ENCODE measurements at places on chromosomes 11 and 22.

DNA sequence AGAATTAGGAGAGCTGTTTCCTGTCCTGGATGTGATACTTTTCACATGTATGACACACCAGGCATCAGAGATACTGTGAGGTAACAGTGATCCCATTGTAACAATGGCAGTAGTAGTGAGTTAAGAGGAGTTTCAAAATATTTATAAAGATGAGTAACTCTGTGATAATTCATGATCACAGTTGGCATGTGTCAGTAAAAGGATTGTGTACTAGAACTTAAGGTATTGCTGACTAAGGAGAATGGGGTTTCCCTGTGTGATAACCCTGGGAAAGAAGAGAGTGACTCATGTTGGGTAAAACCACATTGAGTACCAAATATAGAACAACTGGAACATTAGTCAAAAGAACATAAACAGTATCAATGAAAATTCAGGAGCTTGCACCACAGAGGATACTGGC lies 22.9 kb upstream of the SLC5A1 start:
- peak; percentile 42 for DNase-seq

DNA sequence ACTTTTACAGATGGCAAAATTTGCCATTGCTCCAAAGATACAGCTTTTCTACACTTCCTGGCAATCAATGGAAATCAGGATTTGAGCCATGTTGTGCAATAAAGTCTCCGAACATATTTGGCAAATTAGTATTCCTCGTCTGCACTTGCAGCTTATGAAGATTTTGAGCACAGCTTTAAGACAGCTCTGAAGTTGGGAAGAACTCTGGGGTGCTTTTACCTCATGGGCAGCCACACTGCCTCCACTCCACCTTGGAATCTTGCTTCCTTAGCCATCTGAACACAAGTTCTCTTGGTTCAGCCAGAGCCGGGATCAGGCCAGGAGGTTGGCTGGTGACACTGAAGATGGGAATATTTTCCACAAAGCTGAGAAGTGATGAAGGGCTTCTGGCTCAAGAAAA lies 191.2 kb downstream of the CWF19L2 start:
- DNase-seq: no peak

DNA sequence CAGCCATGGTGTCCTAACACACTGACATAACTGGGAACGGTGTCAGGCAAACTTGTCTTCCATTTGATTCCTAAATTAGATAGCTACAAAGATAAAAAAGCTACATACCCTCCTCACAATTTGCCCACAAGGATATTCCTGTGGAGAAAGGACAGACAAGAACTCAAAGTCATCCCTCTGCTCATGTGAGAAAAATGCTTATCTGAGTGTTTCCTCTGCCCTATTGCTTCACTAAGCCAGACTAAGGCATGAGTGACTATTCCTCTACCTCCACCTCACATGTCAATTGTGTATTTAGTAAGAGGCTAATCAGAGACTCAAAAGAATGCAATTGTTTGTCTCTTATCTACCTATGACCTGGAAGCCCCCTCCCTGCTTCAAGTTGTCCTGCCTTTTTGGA lies 247.7 kb downstream of the DDX10 start:
- peak; percentile 15 for DNase-seq

DNA sequence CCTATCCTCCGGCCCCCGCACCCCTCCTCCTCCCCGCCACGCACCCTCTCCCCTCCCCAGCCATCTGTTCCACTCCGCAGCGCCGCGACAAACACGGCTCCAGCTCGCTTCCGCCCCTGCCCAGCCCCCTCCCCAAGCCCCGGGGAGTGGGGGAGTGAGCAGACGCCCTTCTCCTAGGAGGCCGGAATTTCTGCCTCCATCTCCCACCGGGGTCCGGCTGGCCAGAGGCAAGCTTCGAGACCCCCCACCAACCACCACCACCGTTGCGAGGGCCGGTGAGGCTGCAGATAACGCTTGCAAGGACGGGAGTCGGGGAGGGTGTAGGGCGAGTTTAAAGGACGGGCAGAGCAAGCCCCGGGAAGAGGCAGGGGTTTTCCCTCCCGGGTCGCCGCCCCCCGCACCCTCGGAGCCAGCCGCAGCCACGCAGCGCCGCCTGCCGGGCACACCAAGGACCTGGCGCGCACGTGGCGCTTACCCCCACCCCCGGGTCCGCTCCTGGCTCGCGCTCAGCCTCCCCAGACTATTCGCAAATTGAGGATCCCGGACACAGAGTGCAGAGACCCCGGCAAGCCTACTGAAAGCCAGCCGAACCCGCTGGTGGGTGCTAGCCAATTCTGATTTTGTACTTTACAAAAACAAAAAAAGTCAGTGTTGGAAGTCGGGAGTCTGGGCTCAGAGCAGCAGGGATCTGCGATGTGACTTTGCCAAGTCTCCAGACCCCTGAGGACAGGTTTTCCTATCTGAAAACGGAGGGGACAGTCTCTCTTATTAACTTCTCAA lies 22.6 kb downstream of the RTN4RL2 start:
- DNase-seq: no peak

DNA sequence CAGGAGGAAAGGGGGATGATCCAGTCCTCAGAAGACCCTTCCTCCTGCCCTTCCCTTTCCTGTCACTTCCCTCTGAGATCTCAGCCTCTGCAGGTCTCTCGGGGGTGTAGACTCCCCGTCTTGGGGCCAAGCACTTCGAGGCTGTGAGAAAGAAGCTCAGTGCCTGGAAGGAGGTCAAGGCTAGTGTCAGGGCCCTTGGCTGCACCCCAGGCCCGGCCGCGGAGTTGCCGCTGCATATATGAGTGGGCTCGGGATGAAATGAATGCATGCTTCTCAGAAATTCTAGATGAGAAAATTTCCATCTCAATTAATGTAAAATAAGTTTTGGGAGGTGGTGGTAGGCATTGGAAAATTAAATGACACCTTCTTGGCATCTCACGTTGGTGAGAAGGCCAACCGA lies 1313.7 kb downstream of the BRD1 start:
- DNase-seq: no peak

- DNase-seq: no peak
Observed at GRCh38 chr11:17798253-17798652, 63.7 kb downstream of the KCNC1 start.

DNA sequence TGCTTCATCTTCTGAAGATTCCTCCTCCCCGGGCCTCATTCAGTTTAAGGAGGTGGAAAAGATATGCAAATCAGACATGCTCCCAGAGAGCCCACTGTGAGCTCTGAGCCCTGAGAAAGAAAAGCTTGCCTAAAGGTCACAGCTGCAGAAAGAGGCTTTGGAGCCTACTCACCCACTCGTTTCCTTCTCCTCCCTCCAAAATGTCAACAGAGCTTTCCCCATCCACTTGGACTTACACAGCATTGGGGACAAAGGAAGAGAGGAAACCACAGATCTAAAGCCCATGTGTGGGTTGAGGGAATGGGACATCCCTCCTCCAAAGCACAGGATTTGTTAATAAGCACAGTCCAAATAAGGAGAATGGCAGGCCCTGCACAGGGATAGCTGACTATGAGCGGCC lies 158.4 kb downstream of the ETS1 start:
- DNase-seq: no peak

DNA sequence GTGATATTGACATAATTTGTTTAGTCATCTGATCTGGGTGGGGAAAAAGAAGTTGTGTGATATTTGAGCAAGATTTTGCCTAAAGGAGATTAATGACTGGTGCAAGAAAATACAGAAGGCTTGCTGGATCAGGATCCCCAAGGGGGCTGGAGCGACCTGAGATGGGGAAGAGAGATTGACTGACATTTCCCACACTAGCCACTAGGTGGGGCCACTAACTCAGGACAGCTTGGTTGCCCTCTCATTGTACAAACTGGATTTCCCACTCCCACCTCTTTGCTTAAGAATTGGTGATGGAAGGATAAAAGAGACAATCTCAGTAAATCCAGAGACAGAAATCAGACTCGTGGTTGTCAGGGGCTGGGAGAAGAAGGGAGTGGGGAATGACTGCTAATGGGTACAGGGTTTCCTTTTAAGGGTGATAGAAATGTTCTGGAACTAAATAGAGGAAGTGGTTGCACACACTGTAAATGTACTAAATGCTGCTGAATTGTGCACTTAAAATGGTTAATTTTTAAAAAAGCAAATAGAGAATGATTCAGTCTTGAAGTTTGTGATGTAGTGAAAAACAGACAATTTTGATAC lies 50.7 kb downstream of the CTTN start:
- DNase-seq: no peak

GRCh38 chr22:23862103-23862502 lies 4.4 kb downstream of the SLC2A11 start:
- DNase-seq: peak; percentile 41

DNA sequence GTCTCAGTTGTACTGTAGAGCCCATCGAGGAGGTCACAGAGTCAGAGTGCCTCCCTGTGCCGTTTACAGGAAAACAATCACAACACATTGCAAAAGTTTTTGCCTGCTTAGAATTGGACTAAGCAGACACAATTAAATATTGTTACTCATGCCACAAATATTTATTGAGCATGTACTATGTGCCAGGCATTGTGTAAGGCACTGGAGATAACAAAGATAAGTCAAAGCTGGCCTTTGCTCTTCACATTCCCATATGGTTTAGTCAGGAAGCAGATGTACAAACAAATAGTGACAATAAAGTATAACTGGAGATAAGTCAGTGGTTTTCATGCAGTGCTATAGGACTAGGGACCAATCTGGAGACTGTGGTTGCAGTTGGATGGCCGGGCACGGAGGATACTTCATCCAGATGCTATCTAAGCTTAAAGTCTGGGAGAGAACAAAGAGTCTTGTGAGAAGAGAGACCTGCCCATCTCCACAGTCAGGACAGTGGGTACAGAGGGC lies 550.7 kb downstream of the INSC start:
- peak; percentile 91 for DNase-seq

- DNase-seq: peak; percentile 93
Observed at GRCh38 chr22:37696657-37697537, at the start of gene TRIOBP. TRIOBP (plus strand) TSS chr22:37697048; CDS start chr22:37701366, 4,318 bp downstream.

- DNase-seq: no peak
Observed at GRCh38 chr11:112805658-112806057, 155.6 kb upstream of the NCAM1 start.

DNA sequence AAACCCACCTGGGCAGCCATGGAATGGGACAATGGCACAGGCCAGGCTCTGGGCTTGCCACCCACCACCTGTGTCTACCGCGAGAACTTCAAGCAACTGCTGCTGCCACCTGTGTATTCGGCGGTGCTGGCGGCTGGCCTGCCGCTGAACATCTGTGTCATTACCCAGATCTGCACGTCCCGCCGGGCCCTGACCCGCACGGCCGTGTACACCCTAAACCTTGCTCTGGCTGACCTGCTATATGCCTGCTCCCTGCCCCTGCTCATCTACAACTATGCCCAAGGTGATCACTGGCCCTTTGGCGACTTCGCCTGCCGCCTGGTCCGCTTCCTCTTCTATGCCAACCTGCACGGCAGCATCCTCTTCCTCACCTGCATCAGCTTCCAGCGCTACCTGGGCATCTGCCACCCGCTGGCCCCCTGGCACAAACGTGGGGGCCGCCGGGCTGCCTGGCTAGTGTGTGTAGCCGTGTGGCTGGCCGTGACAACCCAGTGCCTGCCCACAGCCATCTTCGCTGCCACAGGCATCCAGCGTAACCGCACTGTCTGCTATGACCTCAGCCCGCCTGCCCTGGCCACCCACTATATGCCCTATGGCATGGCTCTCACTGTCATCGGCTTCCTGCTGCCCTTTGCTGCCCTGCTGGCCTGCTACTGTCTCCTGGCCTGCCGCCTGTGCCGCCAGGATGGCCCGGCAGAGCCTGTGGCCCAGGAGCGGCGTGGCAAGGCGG lies 11.4 kb upstream of the ARHGEF17 start:
- no peak for DNase-seq

GRCh38 chr11:29293825-29294224 lies 723.0 kb downstream of the KCNA4 start:
- no peak for DNase-seq

DNA sequence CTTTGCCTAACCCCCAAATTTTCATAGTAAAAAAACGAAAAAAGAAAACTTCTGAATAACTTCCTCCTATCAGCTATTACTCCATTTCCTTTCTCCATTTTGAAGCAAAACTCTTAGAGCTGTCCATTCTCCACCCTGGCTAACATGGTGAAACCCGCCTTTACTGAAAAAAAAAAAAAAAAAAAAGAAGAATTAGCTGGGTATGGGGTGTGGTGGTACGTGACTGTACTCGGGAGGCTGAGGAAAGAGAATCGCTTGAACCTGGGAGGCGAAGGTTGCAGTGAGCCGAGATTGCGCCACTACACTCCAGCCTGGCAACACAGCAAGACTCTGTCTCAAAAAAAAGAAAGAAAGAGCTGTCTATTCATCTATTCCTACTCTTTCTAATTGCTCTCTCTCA lies 11.3 kb upstream of the NXF1 start:
- DNase-seq: no peak

GRCh38 chr22:40403141-40403540 lies 32.7 kb downstream of the SGSM3 start:
- no peak for DNase-seq

GRCh38 chr11:59197991-59198390 lies 14.7 kb downstream of the MPEG1 start:
- no peak for DNase-seq

DNA sequence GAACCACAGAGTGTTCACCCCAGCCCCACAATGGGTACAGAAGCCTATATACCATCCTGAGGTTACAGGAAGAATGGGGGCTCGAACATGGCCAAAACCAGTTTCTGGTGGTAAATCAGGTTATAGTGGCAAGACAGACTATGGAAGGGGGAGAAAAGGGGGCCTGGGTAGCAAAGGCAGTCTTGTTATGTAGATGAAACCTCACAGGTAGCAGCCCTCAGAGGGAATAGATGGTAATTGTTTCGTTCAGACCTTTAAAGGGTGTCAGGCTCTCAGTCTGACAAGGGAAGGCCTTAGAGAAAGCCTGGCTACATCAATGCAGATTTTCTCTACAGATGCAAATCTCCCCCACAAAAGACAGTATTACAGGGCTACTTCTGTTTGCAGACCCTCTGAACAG lies 3.4 kb downstream of the CAPN1 start:
- DNase-seq: no peak

DNA sequence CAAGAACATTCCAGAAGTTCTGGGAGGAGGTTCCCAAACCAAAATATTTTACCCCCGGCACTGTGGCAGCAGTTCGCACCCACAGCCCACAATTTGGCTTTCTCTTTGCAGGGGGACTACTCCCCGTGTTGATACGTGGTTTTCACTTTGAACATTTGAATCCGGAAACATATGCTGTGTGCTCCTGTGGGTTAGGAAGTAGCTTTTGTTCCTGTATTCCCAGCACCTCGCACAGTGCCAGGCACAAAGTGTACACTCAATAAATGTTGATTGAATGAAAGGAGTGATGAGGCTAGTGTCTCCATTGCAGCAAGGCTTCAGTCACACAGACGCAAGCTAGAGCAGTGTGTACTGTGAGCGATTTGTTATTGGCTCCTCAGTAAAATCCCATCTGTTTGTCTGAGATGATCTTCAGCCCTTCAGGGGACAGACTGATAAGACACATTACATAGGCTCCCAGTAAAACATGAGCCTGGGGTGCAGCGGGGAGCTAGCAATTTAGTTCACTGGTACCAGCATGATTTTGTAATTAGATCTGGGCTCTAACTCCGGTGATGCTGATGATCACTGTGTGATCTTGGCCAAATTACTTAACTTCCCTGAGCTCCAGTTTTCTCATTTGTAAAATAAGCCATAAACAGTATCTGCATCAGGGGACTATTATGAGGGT lies 2.2 kb downstream of the LAYN start:
- no peak for DNase-seq

Data from small intestine (tissue), 16 donors.